Posterior vena cava (tissue), 2 donors: ENCODE measurements at places on chromosomes 3 and 15. TPM values are rescaled to one million over a fixed set of nuclear protein-coding genes. Genes with fewer than 3 reads are reported as not detected.

Gene NUTM1
- total RNA-seq: not detected

Gene OR5H15
- total RNA-seq: not detected

Gene GPR156
- 0.71 TPM for total RNA-seq

Gene GABRR3
- not detected for total RNA-seq

Gene PRTG
- total RNA-seq: 1.3 TPM

Gene SHC4
- total RNA-seq: 9.7 TPM

Gene GOLGA6L7
- total RNA-seq: not detected

Gene OIP5
- total RNA-seq: 0.56 TPM

Gene TICRR
- 0.10 TPM for total RNA-seq

Gene BMF
- total RNA-seq: 3.0 TPM

Gene CTXND1
- total RNA-seq: not detected

Gene TMC3
- total RNA-seq: not detected

Gene HAUS2
- 16.1 TPM for total RNA-seq

Gene PRICKLE2
- 34.9 TPM for total RNA-seq

Gene CCR9
- not detected for total RNA-seq

Gene PLA2G4F
- total RNA-seq: not detected

Gene ZFAND6
- total RNA-seq: 45.4 TPM

Gene BNC1
- 0.19 TPM for total RNA-seq

Gene FSTL1
- total RNA-seq: 548 TPM

Gene GOLGA8T
- not detected for total RNA-seq

Gene HIGD2B
- total RNA-seq: not detected

Gene LRRC3B
- 0.33 TPM for total RNA-seq

Gene STRIT1
- not detected for total RNA-seq

Gene RETNLB
- not detected for total RNA-seq

Gene ATP13A5
- not detected for total RNA-seq

Gene SEMA6D
- total RNA-seq: 3.6 TPM

Gene IL17RC
- 41.1 TPM for total RNA-seq

Gene RAB27A
- 59.3 TPM for total RNA-seq

Gene ZNF502
- total RNA-seq: 5.7 TPM

Gene NTRK3
- total RNA-seq: 94.1 TPM

Gene GABRB3
- total RNA-seq: 1.9 TPM

Gene FGD5
- 35.4 TPM for total RNA-seq

Gene SUSD5
- 3.7 TPM for total RNA-seq

Gene CYB561D2
- total RNA-seq: 10.5 TPM

Gene CFAP100
- total RNA-seq: not detected

Gene PLS1
- total RNA-seq: 0.86 TPM

Gene NMB
- total RNA-seq: 8.7 TPM

Gene ATP1B3
- total RNA-seq: 119 TPM

Gene CCR8
- not detected for total RNA-seq

Gene TTLL13
- total RNA-seq: not detected
